ENCODE measurements at places on chromosomes 1 and 21. TPM values are rescaled to one million over a fixed set of nuclear protein-coding genes. Genes with fewer than 3 reads are reported as not detected.

DNA sequence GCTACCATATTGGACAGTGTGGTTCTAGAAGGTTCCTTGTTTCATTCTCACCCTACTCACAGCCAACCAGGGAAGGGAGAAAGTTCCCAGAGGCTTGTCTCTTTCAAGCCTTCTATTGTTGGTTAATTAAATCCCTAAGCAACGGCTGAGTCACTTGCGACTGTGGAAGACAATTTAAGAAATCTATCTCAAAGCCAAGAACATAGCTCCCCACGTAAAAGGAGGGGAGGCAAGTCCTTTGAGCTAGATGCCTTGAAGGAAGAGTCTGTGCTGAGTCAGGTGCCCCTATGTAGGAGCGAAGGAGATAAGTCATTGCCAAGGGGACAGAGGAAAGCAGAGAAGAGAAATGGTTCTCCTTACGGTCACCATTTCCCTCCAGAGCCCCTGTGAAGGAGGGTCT lies 79.4 kb upstream of the PPP2R5A start:
- no peak for DNase-seq

DNA sequence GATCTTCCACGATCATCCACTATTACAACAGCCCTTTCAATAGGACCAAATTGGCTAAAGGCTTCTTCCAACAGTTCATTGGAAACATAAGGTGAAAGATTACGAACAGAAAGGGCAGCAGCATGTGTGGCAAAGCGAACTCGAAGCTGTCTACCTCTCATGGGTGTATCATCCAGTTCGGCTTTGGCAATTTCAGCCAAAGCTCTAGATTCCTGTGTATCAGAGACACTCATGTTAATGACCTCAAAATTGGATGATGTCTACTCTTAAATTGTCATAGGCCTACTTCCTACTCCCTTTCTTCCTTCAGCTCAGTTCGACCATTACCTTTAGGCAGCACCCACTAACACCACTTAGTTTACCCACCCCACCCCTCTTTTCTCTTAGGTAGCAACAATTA lies 2.2 kb downstream of the SFPQ start:
- DNase-seq, result no peak

DNA sequence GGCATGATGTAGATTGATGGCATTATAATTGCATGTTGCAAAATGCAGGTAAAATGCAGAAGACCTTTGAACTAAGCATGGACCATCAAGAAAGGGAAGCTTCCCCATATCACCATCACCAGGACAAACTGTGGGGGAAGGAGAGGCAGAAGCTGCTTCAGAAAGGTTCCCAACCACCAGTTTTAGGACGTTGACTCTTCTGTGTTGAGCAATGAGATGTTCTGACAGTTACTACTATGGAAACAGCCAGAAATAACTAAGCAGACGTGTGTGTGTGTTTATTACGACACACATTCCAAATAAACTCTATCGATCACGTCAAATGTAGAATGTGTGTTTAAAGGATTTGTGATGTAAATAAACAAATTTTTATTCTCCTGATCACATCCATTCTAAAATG lies 110.2 kb upstream of the PLD5 start:
- no peak for DNase-seq

ZNF593OS gene
- total RNA-seq, result not detected
